ENCODE measurements at places on chromosomes 6 and 20.
A peak's percentile ranks its signal among the peaks of the same experiment; 100 is the strongest.

- no peak for DNase-seq
Observed at GRCh38 chr20:62395311-62396242, 8.7 kb downstream of the RPS21 start.

GRCh38 chr6:27143474-27144026 lies 104.0 kb upstream of the PRSS16 start:
- DNase-seq, result no peak

GRCh38 chr6:82521861-82522260 lies 158.2 kb downstream of the TPBG start:
- DNase-seq, result no peak

DNA sequence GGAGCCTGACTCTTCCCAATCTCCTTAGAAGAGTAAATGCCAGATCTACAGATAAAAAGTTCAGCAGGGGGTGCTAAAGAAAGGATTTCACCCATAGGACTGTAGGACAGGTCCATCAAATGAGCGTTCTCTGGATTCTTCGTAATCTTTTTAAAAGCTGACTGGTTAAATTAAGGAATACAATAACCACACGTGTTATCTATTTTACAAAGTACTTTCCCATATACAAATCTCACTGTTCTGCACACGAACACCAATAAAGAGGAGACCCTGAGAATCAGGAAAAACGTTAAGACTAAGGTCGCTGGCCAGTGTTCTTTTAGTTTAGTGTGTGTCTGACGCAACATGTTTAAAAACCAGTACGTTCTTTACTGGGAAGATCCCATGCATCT lies 542 bp downstream of the TUBE1 start:
- peak; percentile 53 for DNase-seq

DNA sequence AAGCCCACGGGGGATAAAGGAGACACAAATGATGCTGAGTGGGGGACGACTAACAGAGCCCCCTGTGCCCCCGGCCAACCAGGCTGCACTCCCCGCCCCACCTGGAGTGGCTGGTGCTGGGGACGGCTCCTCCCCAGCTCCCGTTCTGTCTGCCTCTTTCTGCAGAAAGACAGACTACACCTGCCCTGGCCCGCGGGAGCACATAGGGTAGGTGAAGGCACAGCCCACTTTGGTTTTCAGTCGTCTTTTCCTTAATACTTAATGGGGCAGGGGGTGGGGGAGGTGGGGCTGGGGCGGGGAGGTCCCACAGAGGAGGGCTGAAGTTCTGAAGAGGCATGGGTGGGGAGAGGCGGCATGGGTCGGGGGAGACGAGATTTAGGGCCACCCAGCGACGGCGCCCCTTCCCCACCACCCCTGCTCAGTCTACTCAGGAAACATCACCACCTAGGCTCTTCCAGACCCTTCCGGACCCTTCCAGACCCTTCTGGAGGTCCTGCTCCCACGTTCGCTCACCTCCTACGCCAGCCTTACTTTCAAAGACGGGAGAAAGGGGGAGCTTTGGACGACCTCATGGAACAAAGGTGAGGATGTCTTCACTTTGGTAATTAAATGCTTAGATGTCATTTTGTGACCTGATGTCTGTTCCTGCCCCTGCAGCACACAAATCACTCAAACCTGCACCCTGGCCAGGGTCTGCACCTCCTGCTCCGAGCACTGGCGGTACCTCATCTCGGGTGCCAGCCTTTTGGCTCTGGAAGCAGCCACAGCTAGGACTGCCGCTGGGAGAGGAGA lies 21.2 kb upstream of the FRMD1 start:
- no peak for DNase-seq

- no peak for DNase-seq
Observed at GRCh38 chr6:34570066-34570833, 14.1 kb upstream of the SPDEF start.

GRCh38 chr6:112622036-112622435 lies 274.9 kb downstream of the RFPL4B start:
- DNase-seq, result no peak

DNA sequence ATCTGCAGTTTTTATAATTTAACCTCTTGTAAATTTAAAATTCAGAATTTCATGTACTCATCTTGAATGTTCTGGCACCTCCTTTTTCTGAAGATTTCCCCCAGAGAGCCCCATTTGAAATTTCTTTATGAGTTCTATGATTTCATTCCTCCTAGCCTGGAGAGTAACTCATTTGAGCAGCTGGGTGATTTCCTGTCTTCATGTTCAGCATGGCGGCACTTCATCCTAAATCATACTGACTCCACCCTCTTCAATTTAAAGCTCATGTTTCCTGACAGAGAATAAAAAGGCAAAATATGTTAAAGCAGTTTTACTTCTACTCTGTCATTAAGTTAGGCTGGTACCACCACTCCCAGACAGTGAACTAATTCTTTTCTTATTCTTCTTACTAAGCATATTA lies 250.9 kb upstream of the POU3F2 start:
- no peak for DNase-seq

DNA sequence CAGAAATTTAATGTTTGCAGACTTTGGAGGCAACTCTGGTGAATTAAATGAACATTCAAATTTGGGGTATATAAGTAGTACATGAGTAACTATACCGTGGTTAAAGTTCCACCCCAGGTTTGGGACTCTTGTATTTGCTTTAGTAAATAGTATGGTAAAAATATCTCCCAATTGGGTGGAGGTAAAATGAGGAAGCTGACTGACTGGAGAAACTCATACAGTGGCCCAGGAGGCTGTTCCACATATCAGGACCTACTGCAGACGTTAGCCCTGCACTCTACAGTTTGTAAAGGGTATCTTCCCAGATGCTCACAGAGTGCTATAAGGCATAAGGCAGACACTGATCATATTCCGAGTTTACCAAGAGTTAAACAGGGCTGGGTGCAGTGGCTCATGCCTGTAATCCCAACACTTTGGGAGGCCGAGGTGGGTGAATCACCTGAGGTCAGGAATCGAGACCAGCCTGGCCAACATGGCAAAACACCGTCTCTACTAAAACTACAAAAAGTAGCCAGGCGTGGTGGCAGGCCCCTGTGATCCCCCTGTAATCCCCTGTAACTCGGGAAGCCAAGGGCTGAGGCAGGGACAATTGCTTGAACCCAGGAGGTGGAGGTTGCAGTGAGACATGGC lies 53.7 kb downstream of the CPXM1 start:
- no peak for DNase-seq

DNA sequence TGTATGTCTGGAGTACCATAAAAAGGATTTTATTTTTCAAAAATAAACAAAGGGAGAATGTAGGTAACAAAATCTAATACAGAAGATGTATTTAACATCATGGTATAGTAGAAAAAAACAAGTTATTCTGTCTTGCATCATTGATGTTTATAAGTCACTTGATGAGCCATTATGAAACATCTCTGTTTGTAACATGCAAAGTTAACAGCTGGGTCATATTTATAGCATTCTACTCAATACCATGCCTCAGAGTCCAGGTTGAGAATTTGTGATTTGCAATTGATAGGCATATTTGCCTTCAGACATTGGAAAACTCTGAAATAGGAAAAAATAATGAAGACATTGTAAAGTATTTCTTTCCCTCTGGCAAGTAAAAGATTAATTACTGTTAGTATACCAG lies 52.3 kb upstream of the IL20RA start:
- DNase-seq, result no peak

- no peak for DNase-seq
Observed at GRCh38 chr6:23213193-23213592, 643.8 kb downstream of the HDGFL1 start.

GRCh38 chr6:152117156-152118133 lies 310.0 kb downstream of the ESR1 start:
- DNase-seq, result no peak

GRCh38 chr6:447381-448165 lies 56.0 kb downstream of the IRF4 start:
- no peak for DNase-seq

DNA sequence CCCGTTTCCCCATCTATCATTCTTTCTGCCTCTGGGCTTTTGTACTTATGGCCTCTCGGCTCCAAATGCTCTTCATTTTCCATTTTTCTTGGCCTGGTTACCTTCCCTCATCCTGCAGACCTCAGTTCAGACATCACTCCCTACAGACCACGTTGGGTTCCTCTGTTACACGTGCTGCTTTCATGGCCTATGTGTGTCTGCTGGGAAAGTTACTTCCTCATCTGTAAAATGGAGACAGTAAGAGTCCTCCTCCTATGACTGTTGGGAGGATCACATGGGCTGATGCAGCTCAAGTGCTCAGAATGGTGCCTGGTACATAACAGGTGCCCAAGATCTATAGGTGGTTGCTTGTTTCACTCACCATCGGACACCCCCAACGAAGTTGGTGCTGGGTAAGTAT lies 13.5 kb downstream of the KCNK17 start:
- DNase-seq, result no peak

GRCh38 chr20:56173438-56173837 lies 75.1 kb upstream of the MC3R start:
- DNase-seq, result no peak

GRCh38 chr20:6074145-6074561 lies 20.3 kb upstream of the LRRN4 start:
- DNase-seq, result peak; percentile 54

- DNase-seq, result no peak
Observed at GRCh38 chr6:144027932-144028587, 20.0 kb upstream of the PLAGL1 start.

GRCh38 chr6:26123947-26124780 lies 36.9 kb downstream of the HFE start:
- peak; percentile 99 for DNase-seq

GRCh38 chr6:167393731-167394130 lies 68.8 kb downstream of the TTLL2 start:
- no peak for DNase-seq

GRCh38 chr6:166244353-166245045 lies 63.7 kb downstream of the PRR18 start:
- DNase-seq, result no peak

GRCh38 chr6:25892877-25893276 lies 18.8 kb upstream of the SLC17A3 start:
- DNase-seq, result no peak

DNA sequence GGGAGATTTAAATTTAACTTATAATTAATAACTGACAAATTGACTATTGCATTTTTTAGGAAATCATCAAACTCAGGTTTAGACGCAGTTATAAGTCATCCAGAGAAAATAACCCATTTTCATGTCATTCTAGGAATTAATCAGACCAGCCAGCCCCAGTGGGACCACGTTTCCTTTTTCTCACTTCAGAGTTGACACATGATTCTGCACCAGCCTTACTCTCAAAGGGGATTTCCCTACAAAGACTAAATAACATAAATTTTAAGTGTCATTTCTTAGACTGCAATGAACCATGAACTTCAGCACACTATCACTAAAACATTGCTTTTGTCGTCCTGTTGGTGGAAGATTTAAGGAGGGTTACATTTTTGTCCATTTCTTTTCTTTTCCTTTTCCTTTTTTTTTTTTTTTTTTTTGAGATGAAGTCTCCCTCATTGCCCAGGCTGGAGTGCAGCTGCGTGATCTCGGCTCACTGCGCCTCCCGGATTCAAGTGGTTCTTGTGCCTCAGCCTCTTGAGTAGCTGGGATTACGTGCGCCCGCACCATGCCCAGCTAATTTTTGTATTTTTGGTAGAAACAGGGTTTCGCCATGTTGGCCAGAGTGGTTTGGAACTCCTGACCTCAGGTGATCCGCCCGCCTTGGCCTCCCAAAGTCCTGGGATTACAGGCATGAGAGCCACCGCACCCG lies 3.6 kb downstream of the IPCEF1 start:
- DNase-seq, result no peak

DNA sequence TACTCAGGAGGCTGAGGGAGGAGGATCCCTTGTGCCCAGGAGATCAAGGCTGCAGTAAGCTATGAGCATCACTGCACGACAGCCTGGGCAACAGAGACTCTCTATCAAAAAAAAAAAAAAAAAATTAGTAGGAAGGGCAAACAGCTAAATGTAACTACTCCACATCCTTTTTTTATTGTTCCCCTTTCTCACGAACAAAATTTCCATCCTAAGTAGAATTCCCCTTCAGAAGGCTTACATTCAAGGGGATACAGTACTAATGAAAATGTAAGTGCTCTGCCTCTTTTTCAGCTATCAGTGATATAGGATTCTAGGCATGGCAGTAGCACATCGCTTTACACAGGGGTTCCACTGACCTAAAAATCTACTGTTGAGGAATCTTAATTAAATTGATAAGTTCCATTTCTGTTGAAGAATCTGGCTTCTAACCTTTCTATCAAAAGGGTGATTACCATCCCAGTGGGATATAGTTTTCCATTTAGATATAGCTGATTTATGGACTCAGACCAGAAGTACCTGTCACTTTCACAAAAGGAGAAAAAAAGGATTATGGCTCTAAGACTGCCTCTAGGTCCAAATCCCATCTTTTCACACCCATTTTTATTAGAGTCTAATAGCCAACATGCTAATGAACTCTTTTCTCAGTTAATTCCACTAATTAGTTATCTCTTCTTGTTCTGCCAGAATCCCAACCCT lies 2.6 kb downstream of the B4GALT5 start:
- no peak for DNase-seq

GRCh38 chr6:111806561-111807497 lies 66.4 kb downstream of the FYN start:
- DNase-seq, result no peak

GRCh38 chr6:25253351-25253750 lies 25.8 kb upstream of the CARMIL1 start:
- DNase-seq, result peak; percentile 96

DNA sequence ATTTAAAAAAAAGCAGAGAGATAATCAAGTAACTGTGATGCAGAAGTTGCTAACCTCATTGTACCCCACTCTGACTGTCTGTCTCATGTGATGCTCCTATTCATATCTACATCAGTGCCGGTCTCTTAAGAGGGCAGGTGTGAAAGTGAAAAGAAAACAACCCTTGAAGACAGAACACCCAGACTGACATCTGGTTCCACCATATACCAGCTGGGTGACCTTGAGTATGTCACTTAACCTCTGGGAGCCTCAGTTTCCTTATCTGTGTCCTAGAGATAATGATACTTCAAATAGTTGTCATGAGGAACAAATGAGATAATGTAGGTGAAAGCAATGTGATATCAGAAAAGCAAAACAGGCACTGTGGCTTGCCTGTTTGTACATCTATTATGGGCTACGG lies 426.8 kb upstream of the SOX4 start:
- DNase-seq, result no peak

- peak; percentile 19 for DNase-seq
Observed at GRCh38 chr6:38570750-38571149, 69.0 kb downstream of the BTBD9 start.

- peak; percentile 22 for DNase-seq
Observed at GRCh38 chr6:127267646-127268625, 1.3 kb downstream of the RNF146 start.

DNA sequence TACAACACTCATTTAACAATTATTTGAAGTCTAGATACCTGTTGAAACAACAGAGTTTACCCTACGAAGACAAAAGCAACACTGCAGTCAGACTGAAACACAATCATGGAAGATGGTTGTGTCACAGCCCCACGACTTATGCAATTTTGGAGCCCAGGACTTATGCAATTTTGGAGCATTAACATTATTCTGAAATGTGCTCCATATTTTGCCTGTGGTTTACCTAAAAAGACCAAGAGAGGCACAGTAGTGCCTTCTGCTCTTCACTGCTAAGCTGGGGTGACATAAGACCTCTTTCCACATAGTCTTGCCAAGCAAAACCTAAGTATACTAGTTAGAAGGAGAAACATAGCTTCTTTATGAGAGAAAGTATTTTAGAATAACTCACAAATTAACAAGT lies 216.5 kb downstream of the PTPRK start:
- DNase-seq, result no peak

Measured in NCI-H1105 treated with DMSO at 0.1 percent for 48 hours (cell line).